CD4-positive, alpha-beta T cell treated with Interleukin-15 for 4 hours (primary cell): ENCODE measurements at places on chromosomes 12 and 14.

- no peak for DNase-seq
Observed at GRCh38 chr12:57863676-57864075, 17.1 kb upstream of the CTDSP2 start.

GRCh38 chr14:99043756-99044155 lies 228.2 kb downstream of the BCL11B start:
- DNase-seq: no peak

DNA sequence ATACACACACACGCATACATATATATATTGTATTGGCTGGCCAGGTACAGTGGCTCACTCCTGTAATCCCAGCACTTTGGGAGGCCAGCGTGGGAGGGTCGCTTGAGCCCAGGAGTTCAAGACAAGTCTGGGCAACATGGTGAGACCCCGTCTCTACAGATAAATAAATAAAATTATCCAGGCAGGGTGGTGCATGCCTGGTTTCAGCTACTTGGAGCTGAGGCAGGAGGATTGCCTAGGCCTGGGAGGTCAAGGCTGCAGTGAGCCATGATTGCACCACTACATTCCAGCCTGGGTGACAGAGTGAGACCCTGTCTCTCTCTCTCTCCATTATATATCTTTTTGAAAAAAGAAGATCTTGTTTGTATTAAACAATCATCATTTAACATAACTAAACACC lies 4.6 kb upstream of the SYNE3 start:
- no peak for DNase-seq

DNA sequence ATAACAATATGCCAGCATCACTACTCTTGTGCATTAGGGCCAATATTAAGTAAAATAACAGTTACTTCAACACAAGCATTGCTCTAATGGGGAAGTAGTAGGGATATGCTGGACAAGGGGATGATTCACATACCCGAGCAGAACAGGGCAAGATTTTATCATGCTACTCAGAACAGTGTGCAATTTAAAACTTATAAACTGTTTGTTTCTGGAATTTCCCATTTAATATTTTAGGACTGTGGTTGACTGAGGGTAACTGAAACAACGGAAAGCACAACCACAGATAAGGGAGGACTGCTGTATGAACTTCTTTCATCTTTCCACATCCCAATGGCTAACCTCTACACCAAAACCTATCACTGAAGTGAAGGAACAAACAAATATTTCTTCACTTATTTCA lies 36.8 kb downstream of the SARNP start:
- no peak for DNase-seq

DNA sequence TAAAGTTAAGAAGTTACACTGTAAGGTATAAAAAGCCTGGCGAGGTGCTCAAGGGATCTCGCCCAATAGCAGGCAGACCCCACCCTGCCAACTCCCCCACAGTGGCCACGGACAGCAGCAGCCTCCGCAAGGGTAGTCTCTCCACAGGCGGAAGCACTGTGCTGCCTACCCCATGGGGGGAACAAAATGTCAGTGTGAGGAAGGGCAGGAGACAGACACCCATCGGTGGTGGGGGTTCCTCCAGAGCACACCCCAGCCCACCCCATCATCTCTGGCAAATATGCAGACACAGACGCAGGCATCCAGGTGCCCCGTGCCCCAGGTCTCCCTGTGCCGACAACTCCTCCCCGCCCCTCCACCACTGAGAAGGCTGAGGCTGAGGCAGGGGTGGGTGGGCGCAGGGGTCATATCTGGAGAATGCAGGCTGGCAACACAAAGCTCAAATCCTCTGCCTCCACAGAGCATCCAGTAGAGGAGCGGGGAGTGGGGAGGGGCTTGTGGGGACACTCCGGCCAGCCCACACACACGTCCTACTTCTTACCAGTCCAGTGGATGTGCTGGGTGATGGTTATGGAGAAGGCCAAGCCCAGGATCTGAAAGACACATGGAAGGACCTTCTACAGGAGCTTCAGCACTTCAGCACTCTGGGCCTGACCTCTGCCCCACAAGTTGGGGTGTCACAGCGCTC lies 68.3 kb upstream of the DDX11 start:
- DNase-seq: no peak

GRCh38 chr14:68246074-68246785 lies 426.7 kb downstream of the RAD51B start:
- no peak for DNase-seq

DNA sequence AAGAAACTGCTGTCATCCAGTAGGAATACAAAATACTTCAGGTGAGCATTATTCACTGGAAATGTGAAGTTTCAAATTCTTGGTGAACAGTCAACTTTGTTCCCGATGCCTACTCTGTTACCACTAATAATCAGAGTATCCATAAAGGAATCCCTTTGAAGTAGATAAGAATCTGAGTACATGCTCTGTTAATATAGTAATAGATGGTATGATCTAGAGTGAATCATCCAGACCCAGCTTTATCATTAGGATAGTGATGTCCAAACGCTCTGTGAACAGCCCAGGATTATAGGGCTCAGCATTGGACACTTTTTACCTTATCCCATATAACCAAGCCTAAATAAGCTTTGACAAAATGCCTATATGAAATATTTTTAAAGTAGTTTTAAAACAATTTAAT lies 33.3 kb downstream of the PPP2R3C start:
- no peak for DNase-seq

GRCh38 chr14:39665075-39665475 lies 232.8 kb upstream of the FBXO33 start:
- no peak for DNase-seq

DNA sequence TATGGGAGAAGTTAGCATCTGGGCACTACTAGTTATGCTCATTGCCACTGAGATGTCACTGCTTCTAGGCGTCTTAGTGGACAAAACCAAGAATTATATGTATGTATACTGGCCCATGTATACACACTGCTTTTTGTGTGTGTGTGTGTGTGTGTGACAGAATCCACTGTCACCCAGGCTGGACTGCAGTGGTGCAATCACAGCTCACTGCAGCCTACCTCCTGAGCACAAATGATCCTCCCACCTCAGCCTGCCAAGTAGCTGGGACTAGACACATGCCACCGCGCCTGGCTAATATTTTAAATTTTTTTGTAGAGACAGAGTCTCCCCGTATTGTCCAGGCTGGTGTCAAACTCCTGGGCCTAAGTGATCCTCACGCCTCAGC lies 25.2 kb downstream of the LIMA1 start:
- no peak for DNase-seq

- DNase-seq: no peak
Observed at GRCh38 chr14:66022526-66022925, 463.6 kb upstream of the CCDC196 start.

GRCh38 chr12:28787151-28787550 lies 361.9 kb upstream of the FAR2 start:
- DNase-seq: no peak

- no peak for DNase-seq
Observed at GRCh38 chr14:64656986-64657385, 47.2 kb upstream of the PLEKHG3 start.
